ENCODE measurements at places on chromosomes 11 and 22. TPM values are rescaled to one million over a fixed set of nuclear protein-coding genes. Genes with fewer than 3 reads are reported as not detected.
A peak's percentile ranks its signal among the peaks of the same experiment; 100 is the strongest.

DNA sequence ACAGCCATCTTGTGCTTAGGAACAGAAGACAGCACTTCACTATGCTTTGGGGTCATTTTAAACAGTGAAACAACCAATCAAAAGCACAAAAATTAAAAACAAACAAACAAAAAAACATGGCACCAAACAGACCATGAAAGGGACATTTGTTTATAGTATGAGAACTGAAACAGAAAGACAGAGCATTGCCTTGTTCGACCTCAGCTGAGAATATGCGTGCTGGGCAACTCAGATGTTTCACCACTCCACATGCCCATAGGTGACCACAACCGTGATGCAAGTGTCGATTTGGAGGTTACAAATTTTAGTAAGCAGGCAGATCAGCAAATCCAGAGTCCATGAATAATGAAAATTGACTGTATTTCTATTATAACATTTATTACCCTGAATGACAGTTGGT lies 30.0 kb downstream of the NNMT start:
- no peak for DNase-seq

DNA sequence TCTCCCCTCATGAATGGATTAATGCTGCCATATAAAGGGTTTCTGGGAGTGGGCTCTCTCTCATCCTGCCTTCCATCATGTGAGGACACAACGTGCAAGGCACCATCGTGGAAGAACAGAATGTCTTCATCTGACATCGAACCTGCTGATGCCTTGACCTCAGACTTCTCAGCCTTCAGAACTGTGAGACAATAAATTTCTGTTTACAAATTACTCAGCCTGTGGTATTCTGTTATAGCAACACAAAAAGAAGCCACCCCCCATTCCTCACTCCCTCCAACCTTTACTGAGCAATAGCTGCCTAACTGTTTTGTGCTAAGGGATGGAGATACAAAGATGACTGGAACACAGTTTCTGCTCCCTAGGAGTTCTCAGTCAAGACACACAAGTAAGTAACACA lies 106.1 kb upstream of the PLET1 start:
- no peak for DNase-seq

DNA sequence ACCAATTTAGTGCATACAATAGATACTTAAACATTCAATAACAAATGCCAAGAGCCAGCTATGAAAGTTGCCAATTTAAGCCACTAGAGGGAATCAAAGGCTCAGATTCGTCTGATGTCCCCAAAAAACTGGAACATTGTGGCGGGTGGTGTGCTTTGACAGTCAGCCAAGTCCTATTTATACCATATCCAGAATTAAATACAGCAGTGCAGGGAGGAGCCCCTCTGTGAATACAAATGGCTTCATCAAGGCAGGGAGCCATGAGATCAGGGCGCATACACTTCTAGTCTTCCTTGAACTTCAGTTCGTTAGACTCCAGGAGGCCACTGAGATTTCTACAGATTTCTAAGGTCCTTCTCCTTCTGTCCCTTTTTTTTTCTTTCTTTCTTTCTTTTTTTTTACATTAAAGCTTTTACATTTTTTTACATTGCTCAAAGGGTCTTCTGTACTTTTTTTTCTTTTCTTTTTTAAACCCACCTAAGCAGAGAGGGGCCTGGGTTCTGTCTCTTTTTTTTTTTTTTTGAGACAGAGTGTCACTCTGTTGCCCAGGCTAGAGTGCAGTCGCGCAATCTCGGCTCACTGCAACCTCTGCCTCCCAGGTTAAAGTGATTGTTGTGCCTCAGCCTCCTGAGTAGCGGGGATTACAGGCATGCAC lies 41.5 kb upstream of the HSPA8 start:
- peak; percentile 95 for DNase-seq

GRCh38 chr22:25090225-25090890 lies 109.3 kb upstream of the CRYBB3 start:
- no peak for DNase-seq

GRCh38 chr22:25714070-25714469 lies 27.9 kb upstream of the MYO18B start:
- no peak for DNase-seq

DNA sequence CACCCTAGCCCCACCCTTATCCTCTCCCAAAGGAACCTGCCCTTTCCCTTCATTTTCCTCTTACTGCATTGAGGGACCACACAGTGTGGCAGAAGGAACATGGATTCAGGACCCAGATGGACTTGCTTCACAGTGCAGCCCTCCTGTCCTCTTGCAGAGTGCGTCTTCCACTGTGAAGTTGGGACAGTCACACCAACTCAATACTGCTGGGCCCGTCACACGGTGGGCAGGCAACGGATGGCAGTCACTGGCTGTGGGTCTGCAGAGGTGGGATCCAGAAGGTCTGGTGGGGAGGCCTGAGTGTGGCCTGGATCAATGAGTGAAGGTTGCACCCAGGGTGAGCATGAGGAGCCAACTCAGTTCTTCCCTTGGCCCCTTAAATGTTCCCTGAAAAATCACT lies 129.9 kb upstream of the B3GAT1 start:
- DNase-seq = no peak

DNA sequence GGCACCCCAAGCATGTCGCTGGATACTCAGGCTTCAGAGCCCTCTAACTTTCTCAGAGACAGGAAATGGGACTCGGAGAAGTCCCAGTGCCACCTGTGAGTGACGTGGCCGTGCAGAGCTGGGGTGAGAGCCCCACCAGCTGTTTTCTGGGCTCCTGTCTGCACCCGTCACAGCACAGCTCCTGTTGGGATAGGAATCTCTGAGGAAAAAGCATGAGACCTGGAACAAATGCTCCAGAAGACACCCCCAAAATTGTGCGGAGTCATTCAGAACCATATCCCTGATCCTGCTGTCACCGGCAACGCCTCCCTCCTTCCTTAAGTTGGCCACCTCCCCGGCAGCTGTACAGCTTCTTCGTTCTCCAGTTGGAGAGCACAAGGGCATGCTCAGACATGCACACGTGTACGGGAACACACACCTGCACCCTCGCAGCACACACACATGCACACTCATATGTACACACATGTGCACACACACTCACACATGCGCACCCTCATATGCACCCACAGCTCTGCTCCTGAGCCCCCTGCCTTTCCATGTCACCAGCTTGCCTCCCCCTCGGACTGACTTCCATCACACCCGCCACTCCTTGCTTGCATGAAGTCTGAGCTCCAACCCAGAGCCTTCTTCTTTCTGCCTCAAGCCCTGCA lies 1430.0 kb downstream of the BRD1 start:
- DNase-seq = no peak

- no peak for DNase-seq
These were observed 40.5 kb downstream of the MTMR2 start for GRCh38 chr11:95883381-95883780.

DNA sequence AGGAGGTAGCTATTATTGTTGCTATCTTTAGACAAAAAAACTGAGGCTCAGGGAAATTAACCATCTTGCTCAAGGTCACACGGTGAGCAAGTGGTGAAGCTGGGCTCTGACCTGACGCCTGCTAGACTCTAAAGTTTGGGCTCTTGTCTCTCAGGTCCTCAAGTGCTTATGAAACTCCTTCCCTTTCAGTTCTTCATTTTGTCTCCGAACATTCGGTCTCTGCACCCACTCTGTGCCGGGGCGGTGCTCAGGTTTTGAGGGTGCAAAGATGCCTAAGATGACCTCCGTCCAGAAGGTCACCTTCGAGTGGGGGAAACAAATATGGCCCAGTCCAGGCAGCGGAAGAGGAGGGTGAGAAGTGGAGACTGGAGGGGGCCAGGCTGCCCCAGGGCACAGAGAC lies 16.0 kb downstream of the OVOL1 start:
- no peak for DNase-seq

- DNase-seq = no peak
These were observed 65.4 kb downstream of the SMCO4 start for GRCh38 chr11:93477684-93478234.

GRCh38 chr22:19523240-19524169 lies 705 bp downstream of the CLDN5 start:
- DNase-seq = no peak

DNA sequence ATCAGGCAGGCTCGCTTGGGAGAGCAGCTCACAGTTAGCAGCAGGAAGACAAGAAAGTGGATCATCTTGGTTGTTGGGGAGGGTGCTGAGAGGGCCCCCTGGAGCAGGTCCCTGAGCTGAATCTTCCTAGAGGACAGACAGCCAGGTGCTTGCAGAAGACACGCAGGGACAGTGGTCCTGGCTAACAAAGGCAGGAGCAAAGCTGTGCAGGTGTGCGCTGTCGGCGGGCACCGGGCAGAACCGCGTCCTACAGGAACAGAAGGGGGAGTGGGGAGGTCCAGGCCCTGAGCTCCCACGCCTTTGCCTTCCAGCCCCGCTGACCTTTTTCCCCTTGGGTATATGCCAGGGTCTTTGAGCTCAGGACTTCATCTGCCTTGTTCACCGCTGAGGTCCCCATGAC lies 30.1 kb upstream of the PARVB start:
- DNase-seq = no peak

DNA sequence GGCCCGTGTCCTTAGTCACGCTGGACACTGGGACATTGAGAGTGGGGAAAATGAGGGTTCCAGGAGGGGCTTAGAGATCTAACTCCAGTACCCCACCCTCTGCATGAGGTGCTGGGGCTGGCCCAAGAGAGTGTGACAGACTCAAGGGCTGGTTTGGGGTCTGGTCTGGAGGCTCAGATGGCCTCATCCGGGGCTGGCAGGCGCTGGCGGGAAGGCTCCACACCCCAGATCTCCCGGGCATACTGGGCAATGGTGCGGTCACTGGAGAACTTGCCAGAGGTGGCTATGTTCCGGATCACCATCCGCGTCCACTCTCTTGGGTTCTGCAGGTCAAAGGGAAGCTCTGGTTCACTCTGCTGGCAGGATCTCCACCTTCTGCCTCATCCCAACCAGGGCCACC lies 2.5 kb upstream of the RASGRP2 start:
- no peak for DNase-seq

GRCh38 chr22:24992946-24993345 lies 40.4 kb downstream of the KIAA1671 start:
- DNase-seq = no peak

DNA sequence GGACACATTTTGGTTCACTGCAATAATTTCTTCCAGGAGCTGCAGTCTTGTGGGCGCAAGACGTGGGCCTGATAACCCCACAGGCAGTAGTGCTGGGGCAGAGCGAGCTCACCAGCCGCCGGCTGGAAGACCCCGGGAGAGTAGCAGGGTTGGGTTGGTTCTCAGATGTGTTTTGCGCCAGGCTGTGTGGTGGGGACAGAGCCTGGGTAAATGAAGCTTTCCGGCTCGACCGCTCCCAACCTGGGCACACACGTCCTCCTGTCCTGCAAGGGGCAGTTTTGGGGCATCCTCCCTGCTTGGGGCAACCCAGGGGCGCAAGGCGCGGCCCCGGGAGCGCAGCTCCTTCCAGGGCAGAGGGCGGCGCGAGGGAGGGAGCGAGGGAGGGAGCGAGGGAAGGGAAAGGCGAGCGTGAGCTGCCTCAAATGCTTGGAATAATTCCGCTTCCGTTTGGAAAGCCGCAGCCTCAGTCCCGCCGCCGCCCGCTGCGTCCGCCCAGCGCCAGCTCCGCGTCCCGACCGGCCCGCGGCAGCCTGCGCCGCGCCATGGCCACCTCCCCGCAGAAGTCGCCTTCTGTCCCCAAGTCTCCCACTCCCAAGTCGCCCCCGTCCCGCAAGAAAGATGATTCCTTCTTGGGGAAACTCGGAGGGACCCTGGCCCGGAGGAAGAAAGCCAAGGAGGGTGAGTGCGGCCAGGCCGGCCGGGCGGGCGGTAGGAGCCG lies at the start of gene PARVA:
Gene PARVA (plus strand): TSS at position 466 of the 718 bp plus-strand sequence. CDS start 77 bp downstream, at position 543.
- peak; percentile 66 for DNase-seq

GRCh38 chr11:44659641-44660040 lies 67.1 kb upstream of the TSPAN18 start:
- DNase-seq = no peak

DNA sequence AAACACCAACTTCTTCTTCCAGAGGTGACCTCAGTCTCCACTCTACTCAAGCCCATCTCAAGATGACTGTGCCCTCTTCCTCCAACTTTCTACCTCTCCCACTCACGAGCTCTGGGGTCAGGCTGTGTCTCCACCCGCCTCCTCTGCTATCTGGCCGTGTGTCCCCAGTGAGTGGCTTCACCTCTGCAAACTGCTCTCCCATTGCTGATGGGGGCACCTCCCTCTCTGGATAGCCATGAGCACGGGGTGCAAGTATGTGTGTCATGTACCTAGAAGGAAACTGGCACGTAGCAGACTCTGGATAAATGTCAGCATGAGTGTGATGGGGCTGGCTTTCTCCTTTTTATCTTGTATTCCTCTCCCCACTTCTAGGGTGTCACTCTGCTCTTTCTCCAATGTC lies 18.3 kb upstream of the RAC2 start:
- no peak for DNase-seq

- peak; percentile 20 for DNase-seq
These were observed 20.6 kb downstream of the APOBEC3H start for GRCh38 chr22:39117585-39118191.

DNA sequence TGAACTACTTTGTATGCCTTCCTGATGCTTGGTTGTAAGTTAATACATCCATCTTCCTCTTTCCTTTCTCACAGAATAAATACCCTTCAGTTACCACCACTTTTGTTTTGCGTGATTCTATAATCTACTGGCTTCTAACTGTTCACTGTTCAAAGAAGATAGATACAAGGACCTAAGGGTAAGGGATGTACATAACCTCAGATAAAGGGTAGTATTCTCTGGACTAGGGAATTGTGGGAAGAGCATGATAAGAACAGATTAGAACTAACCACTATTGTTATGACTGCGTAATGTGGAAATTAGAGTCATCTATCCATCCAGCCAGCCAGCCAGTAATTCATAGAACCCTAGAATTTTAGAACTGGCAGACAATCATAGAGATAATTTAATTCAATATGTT lies 36.4 kb downstream of the MAP6 start:
- DNase-seq = no peak

DNA sequence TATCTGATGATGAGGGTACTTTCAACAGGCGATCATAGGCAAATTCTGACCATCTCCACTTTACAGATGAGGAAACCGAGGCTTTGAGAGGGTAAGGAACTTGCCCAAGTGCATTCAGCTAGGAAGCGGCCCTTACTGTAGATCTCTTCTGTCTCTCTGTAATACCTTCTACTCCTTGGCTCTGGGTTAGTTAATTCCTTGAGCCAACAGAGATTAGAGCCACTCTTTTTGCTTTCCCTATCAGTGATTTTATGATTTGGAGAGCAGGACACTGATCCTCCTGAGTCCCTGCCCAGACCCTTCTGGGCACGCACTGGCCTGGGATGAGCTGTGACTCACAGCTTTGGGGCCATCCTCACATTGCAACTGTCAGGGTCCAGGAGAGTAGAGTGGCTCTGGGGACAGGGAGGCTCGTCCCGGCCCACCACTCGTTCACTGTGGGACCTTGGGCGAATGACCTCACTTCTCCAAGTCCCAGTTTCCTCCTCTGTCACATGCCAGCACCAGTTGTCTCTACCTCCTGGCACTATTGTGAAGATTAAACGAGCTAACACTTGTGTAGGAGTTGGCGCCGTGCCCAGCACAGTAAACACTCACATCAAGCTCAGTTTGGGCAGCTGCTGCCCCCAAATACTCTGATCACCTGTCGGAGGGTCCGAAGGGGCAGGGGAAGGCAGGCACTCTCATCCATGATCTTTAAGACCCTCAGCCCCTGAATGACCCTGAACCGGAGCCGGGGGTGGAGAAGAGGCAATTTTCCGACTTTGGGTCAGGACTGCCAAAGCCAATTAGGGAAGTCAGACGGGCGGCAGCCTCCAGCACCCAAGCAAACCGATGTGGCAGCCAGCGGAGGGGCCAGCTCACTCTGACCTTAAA lies 235.0 kb downstream of the MIAT start:
- DNase-seq = no peak

The UPK3A gene
- total RNA-seq = not detected

The CTSW gene
- total RNA-seq = 0.59 TPM

The CFAP300 gene
- total RNA-seq = 4.6 TPM

The BIK gene
- 3.6 TPM for total RNA-seq

The OR6T1 gene
- not detected for total RNA-seq

The OR52E8 gene
- total RNA-seq = not detected

The KRTAP5-1 gene
- 0.30 TPM for total RNA-seq

The LGR4 gene
- 142 TPM for total RNA-seq

The OLFML1 gene
- total RNA-seq = 25.5 TPM
